ENCODE measurements at places on chromosomes 2 and 18.

- DNase-seq = peak; percentile 96
These were observed 1.1 kb downstream of the TMEM18 start for GRCh38 chr2:675982-676646.

- no peak for DNase-seq
These were observed 10.4 kb downstream of the CAVIN2 start for GRCh38 chr2:191836471-191836852.

DNA sequence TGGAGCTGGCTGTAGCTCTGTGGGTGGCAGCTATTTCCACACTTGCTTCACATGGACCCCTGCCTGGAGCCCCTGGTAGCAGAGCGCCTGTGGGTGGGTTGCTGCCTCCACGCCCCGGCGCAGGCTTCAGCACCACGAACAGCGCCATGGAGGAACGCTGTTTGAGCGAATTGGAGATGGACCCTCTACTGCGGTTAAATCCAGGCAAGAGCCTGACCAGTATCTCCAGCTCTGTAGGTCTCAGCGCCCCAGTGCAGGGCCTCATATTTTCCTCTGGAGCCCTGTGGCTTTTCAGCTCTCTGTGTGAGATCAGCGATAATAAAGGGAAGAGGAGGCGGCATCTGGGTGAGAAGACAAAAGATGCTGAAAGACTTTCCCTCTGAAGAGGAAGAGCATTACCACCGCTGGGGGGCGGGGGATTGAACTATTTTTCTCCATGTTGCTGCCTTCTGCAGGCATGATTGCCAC, 12.0 kb downstream of the ONECUT2 start:
- peak; percentile 36 for DNase-seq

DNA sequence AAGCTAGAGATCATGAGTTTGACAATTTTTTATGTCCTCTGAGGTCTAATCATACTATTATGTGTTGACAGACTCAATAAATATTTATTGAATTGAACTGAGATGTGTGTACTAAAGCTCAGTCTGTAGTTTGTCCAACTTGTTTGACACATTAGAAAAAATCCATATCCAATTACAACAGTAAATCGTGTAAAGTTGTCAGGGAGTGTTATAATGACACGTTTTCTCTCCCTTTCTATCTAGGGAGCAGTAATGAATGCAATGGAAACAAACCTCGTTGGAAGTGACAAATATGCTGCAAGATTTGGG, 28.4 kb downstream of the ITGA4 start:
- DNase-seq = no peak

GRCh38 chr2:174750923-174751441, 13.3 kb downstream of the CHRNA1 start:
- no peak for DNase-seq

GRCh38 chr18:9709304-9709877, 1.3 kb downstream of the RAB31 start:
- no peak for DNase-seq

DNA sequence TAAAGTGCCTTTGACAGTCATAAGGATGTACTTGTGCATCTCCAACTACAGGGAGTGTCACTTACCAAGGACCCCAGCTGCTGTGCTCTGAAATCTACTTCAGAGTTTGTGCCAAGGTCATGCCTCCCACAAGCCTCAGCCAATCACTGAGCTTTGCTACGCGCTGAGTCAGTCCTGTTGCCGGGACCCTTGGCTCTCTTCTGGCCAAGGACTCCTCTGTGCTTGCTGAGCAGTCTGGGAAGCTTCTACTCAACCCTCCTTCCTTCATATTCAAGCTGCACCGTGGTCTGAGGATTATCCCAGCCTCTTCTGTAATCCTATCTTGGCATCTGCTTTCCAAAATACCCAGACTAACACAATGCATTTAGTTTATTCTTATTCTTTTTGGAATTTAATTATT, 398.9 kb upstream of the FANCL start:
- no peak for DNase-seq

GRCh38 chr2:12674644-12675328, 42.0 kb upstream of the TRIB2 start:
- no peak for DNase-seq

GRCh38 chr2:103789381-103790095, 1027.7 kb downstream of the TMEM182 start:
- DNase-seq = peak; percentile 49

- DNase-seq = no peak
These were observed 169.4 kb downstream of the TNS1 start for GRCh38 chr2:217833439-217833838.
